Vagina (tissue), 2 donors: ENCODE measurements at places on chromosomes 13 and 19.

DNA sequence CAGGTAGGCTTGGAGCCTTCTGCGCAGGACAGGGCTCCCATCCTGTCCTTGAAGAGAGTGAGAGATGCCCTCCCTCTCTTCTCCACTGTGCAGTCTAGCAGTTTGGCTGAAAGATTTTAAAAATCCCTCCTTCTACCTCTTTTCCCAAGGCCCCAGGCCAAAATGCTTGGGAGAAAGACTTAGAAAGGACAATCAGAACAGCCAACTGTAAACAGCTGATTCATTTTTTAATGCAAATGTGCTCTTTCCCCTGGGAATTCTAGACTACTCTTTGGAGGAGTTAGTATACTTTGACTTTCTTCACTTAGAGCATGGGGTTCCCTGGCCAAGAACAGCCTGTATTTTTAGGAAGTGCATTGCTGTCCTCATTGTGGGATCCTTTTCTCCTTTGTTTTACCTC is 398.9 kb downstream of the GPC6 start:
- no peak for DNase-seq

DNA sequence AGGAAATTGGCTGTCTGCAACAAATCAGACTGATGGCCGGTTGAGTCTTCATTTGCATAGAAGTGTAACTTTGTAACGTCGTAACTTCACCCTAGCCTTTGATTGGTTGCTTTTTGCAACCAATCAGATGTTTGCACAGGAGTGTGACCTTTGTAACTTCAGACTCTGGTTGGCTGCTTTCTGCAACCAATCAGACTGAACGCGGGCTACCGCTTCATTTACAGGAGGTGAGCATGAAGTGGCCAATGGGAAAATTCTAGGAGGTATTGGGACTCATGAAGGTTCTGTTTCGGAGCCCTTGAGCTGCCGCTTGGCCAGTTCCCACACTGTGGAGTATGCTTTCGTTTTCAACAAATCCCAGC is 441 bp upstream of the ZNF559 start:
- DNase-seq, result no peak

DNA sequence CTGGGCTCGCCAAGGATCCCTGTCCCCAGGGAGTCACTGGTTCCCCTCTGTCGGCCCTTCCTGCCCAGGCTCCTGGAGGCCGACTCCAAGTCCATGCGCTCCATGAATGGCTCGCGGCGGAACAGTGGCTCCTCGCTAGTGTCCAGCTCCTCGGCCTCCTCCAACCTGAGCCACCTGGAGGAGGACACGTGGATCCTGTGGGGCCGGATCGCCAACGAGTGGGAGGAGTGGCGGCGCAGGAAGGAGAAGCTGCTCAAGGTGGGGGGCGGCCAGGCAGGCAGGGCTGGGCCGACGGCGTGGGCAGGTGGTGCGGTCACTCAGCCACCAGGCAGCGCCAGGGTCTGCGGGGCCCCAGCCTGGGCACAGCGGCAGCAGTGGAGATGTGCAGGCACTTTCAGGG is 17.6 kb downstream of the EVI5L start:
- DNase-seq, result no peak

DNA sequence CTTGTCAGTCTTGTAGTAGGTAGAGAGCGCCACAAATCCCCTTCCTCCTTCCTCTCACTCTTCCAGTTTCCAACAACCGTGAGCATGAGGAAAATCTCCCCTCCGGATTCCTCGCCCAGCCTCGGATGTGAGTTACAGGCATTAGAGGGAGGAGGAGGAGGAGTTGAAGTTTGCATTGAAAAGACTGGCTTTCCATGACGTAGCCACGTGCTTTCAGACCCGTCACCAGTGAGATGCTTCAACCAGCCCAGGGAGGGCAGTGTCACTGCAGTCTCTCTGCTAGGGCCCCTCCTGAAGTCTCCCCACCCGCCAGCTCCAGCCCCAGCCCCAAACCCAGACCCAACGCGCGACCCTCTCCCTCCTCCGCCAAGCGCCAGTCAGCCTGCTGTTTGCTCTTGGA is 442 bp upstream of the FGF14 start:
- DNase-seq, result no peak

- no peak for DNase-seq
These were observed 3.6 kb downstream of the F2RL3 start for GRCh38 chr19:16892436-16892835.

DNA sequence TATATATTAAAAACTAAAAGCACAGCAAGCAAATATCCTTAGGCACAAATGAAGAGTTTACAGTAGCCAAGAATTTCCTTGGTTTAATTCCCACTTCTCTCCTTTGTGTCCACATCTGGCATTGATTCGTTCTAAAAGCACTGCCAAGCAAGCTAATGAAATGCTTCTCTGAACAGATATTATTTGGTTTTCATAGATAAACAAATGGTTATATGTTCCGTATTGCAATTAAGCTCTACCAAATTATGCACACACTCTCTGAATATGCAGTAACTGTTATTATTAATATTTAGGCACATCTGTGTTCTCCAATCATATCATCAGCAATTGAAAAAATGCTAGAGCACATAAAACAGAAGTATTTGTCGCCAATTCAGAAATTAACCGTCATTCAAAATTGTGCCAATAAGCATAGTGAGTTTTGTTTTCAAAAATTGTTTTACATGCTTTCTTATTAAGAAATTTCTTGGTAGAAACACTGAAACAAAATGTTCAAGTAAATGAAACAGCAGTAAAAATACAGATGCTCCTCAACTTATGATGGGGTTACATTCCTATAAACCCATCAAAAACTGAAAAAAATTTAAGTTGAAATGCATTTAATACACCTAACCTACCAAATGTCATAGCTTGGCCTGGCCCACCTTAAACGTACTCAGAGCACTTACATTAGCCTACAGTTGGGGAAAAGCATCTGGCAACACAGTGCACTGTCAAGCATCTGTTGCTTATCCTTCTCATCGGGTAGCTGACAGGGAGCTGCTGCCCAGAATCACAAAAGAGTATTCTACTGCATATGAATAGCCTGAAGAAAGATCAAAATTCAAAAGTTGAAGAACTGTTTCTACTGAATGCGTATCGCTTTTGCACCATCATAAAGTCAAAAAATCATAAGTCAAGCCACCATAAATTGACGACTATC is 2134.7 kb downstream of the PCDH9 start:
- no peak for DNase-seq
